ENCODE measurements at places on chromosomes 11 and 22.

- DNase-seq, result peak; percentile 67
Observed at GRCh38 chr22:29842740-29843139, 4.7 kb upstream of the ASCC2 start.

DNA sequence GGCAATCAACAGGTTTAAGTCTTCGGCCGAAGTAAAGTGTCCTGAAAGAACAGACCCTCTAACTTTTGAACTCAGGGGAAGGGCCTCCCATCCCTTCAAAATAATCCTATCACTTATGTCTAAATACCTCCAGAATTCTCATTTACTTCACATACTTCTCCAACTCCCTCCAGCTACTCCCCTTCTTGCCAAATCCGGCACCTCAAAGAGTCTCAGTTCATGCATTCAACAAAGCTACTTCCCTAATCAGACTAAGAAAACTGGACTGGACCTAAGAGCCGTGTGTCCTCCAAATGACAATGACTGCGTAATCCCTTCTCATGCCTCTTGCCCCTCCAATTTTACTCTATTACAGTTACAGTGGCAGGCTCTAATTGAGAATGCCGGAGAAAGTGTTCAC is 1.3 kb downstream of the DDB1 start:
- no peak for DNase-seq

DNA sequence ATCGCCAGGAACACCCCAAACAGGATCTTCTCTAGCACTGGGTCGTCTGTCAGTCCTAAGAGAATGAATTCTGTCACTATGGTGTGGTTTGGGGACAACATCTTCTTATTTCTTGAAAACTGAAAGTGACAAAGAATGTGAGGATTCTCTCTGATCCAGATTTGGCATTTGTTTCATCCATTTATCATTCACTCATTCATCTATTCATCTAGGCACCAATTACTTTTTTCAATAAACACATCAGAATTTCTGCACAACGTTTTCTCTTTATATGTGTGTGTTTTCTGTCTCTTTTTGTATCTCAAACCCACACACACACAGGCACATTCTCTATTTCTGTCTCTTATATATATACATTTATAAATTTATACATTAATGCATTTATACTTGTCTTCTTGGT is at the start of gene OR5M10:
TSS of gene OR5M10 (minus strand) at position 101 of the 400 bp plus-strand sequence. CDS start at position 101, 0 bp downstream.
- no peak for DNase-seq

DNA sequence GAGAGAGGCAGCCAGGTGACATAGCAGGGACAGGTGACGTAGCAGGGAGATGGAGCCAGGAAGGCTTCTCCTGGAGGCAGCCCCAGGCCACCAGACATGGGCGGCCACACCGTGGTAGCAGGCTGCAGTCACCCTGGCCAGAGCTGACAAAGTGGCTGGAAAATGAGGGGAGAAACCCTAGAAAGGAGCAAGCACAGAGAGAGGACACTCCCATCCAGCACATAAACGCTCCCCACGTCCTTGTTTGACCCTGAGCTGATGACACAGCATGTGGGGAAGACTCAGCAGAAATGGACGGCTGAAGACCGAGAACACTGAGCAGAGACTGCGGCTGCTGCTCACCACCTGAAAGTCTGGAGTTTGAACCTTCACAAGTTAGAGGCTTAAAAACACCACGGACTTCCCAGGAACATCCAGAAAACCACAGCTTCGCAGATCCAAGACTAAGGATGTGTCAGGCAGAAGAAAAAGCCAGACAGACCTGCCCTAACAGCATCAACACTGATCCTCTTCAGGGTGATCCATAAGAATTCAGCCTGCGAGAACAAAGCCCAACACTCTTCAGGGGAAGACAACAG is 28.7 kb downstream of the DRD4 start:
- DNase-seq, result no peak

GRCh38 chr11:541433-541885 is 4.1 kb downstream of the LRRC56 start:
- no peak for DNase-seq

DNA sequence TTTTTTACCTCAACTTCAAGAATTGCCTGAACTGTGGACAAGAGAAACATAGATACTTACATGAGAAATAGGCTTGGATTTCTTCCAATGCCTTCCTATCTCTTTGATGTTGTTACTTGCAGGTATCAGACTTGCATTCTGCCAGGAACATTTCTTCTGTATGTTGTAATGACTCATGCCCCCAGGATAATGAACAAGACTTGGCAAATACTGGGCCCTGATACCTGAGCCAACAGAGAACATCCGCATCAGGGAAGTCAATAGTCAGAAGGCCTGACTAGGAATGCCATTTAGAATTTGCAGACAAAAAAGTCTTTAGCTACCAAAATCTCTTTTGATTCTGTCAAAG is 273.7 kb upstream of the KIRREL3 start:
- no peak for DNase-seq

- DNase-seq, result no peak
Observed at GRCh38 chr22:33570110-33570509, 350.2 kb downstream of the LARGE1 start.

- peak; percentile 47 for DNase-seq
Observed at GRCh38 chr11:70788248-70789022, 390.1 kb downstream of the CTTN start.

GRCh38 chr22:45817745-45818423 is 146.2 kb downstream of the ATXN10 start:
- no peak for DNase-seq

- no peak for DNase-seq
Observed at GRCh38 chr22:45760682-45761081, 89.0 kb downstream of the ATXN10 start.

Data from Panc1 (cell line).